ENCODE measurements at places on chromosomes 13 and 19.
A peak's percentile ranks its signal among the peaks of the same experiment; 100 is the strongest.

DNA sequence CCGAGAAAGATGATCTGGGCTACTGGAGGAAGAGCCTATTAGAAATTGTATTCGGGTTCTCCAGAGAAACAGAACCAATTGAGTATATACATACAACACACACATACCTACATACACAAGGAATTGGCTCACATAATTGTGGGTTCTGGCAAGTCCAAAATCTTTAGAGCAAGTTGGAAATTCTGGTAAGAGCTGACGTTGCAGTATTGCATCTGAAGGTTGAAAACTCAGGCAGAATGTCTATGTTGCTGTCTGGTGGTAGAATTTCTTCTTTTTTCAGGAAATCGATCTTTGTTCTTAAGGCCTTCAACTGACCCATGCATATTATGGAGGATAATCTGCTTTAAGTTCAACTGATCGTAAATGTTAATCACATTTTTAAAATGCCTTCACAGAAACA, 15.5 kb upstream of the OLFM4 start:
- no peak for DNase-seq

GRCh38 chr13:86909318-86909717, 761.9 kb upstream of the SLITRK5 start:
- no peak for DNase-seq

DNA sequence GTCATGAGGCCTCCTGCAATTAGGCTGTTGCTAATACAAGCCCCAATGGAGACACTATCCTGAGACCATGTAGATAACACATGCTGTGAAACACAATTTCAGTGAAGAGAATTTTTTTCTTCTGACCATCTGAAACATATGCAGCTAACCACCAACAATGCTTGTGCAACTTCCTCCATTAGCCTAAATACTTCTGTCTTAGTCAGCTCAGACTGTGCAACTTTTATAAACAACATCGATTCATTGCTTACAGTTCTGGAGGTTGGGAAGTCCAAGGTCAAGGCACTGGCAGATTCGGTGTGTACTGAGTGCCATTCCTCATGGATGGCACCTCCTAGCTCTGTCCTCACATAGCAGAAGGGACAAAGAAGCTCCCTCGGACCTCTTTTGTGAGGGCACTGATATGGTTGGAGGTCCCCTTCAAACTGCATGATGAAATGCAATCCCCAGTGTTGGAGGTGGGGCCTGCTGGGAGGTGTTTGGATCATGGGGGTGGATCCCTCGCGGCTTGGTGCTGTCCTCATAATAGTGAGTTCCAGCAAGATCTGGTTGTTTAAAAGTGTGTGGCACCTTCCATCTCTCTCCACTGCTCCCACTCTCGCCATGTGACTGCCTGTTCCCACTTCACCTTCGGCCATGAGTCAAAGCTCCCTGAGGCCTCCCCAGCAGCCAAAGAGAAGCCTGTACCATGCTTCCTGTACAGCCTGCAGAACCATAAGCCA, 27.7 kb downstream of the STK24 start:
- DNase-seq: no peak

DNA sequence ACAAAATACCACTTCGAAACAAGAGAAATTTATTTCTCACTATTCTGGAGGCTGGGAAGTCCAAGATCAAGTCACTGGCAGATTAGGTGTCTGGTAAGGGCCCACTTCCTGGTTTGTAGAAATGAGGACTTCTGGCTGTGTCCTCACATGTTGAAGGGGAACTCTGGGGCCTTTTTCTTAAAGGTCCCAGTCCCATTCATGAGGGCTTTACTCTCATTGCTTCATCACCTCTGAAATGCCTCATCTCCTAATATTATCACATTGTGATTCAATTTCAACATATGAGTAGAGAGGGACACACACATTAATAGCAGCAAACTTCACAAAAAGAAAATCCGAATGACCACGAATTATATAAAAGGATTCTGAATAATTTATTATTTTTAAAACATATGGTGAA, 21.6 kb upstream of the SIGLEC14 start:
- no peak for DNase-seq

GRCh38 chr19:45577111-45577905, 7.3 kb downstream of the OPA3 start:
- DNase-seq: no peak

DNA sequence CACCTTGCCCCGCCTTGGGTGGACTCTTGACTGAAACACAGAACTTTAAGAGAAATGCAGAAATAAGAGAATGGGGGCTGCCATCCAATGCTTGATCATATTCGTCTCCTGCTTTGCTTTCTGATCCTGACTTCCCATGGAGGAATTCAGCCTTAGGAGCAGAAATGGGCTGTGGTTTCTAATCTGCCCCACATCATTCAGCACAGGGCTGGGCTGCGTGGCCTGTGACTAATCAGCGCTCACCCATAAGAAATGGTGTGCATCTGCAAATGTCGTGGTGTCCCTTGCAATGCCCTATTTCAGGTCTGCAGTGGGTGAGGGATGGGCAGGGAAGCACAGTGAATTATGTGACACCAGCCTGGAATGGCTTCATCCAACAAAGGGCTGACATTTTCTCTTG, 60.7 kb upstream of the URI1 start:
- no peak for DNase-seq

- no peak for DNase-seq
Observed at GRCh38 chr13:27794921-27795717, 2.8 kb downstream of the GSX1 start.

DNA sequence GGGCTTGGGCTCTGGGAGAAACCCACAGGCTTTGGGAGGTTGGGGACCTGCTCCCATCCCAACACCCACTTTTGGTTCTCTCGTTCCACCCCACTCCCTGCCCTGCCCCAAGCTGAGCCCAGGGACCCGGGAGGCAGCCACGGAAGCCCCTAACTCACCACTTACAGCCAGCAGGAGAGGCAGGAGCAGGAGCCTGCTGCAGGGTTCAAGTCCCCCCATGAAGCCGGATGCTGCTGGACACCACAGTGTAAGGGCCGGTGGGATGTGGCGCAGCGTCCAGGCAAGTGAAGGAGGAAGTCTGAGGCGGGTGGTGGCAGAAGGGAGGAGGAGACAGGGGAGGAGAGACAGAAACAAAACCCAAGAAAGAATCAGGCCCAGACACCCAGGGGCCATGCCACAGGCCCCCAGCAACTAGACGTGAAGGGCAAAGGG, at the start of gene TYROBP:
Gene TYROBP, minus strand, starts transcription at position 286 of the 432 bp plus-strand sequence. Its CDS starts 67 bp downstream, at position 219.
- peak; percentile 32 for DNase-seq

DNA sequence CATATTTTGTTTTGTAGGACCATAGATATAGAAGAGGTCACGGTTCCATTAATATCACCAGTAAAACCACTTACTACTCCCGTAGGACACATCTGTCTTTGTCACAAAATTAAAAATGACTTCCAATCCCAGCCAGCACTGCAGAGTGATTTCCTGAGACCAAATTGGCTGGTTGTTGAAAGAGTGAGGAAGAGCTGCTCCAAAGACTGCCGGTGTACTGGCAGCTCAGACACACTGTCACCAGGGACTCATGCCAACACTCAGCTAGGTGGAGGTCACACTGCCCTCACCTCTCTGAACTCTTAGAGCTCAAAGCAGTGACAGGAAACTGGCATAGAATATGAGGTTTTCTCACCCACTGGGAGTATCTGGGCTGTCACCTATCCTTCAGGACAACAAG, 52.1 kb downstream of the FLT1 start:
- DNase-seq: no peak

- DNase-seq: no peak
Observed at GRCh38 chr13:44578067-44578400, 1.9 kb upstream of the TSC22D1 start.

- DNase-seq: no peak
Observed at GRCh38 chr19:30374865-30375552, 2.8 kb downstream of the ZNF536 start.

- DNase-seq: no peak
Observed at GRCh38 chr13:84443463-84443862, 561.2 kb upstream of the SLITRK1 start.

GRCh38 chr13:50466456-50466855, 377.0 kb downstream of the DLEU7 start:
- no peak for DNase-seq

DNA sequence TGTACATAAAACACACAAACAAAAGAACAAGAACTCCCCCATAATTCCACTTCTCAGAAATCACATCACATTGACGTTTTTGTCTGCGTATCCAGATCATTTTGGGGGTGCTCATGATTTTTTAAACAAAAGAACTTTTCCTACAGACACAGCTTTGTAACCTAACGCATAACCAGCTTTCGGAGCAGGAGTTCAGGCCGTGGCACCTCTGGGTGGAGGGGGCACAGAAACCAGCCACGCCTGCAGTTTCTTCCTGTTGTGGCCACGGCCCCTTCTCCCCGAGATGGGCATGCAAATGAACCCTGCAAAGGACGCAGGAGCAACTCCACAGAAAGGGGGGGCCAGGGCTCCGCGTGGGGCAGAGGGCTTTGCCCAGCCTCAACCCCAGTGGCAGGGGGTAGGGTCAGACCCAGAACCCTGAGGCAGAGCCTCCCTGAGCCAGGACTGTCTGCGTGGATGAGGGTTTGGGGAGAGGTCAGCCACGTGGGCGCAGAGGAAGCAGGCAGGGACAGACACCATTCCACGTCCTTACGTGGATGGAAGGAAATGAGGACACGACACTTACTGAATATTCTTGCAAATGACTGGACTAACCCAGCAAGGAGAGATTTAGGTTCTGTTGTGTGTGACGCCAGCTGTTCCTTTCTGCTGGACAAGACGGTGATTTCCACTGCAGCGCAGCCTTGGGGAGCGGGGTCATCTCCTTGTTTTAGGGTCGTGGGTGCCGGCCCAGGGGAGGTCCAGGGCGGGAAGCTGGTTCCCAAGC, 64.4 kb downstream of the RASA3 start:
- DNase-seq: no peak

DNA sequence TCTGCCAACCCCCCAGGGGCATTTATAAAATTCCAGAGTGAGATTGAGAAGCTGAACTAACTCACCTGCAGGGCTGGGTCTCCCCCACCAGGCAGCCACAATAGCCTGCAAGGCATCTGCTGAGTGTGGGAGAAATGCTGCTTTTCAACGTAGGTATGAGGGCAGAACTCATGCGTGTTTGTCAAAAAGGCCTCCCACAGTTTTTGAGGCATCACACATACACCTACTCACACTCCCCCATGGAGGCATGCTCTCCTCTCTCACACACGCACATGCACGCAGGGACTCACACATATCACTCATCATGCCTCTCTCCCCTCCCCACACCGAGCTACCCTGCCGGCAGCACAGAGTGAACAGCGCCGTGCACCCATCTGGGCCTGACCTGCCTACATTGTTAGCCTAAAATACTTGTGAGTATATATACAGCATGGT, 390.5 kb downstream of the FGF9 start:
- no peak for DNase-seq

GRCh38 chr19:17348700-17349099, 11.3 kb downstream of the GTPBP3 start:
- no peak for DNase-seq

DNA sequence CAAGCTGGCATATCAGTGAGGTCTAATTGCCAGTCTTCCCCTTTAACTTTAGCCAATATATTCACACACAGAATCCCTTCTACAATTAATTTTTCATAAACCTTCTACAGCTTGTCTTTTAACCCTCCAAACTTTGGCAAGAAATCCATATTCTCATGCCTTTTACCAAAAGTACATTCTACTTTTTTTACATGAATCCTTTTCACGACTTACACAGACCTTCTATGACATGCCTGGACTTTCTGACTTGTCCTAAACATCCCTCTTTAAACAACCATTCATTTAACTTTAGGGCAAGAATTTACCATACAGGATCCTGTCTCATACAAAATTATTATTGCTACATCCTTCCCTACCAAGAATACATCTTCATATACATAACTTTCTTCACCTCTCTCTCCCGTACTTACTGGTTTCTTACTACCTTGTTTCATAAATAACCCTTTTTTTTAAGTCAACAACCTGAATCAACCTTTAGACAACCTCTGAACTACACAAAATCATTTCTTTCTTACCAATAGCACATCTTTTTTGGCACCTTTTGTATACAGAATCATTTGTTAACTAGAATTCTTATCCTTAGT, 23.5 kb downstream of the ZNF544 start:
- no peak for DNase-seq

Data from GDM1 (cell line).